Gastrocnemius medialis (tissue), 4 donors: ENCODE measurements at places on chromosomes 11 and 22. TPM values are rescaled to one million over a fixed set of nuclear protein-coding genes. Genes with fewer than 3 reads are reported as not detected.
A peak's percentile ranks its signal among the peaks of the same experiment; 100 is the strongest.

- peak; percentile 85 for DNase-seq
Observed at GRCh38 chr11:75562048-75562835, at the start of gene SERPINH1. TSS of gene SERPINH1 (plus strand) at chr11:75562253. CDS start at chr11:75566350, 4,097 bp downstream.

The CCDC81 gene
- total RNA-seq: not detected

- DNase-seq: no peak
Observed at GRCh38 chr22:46982635-46983034, 220.2 kb downstream of the TBC1D22A start.

The TPBGL gene
- not detected for total RNA-seq

DNA sequence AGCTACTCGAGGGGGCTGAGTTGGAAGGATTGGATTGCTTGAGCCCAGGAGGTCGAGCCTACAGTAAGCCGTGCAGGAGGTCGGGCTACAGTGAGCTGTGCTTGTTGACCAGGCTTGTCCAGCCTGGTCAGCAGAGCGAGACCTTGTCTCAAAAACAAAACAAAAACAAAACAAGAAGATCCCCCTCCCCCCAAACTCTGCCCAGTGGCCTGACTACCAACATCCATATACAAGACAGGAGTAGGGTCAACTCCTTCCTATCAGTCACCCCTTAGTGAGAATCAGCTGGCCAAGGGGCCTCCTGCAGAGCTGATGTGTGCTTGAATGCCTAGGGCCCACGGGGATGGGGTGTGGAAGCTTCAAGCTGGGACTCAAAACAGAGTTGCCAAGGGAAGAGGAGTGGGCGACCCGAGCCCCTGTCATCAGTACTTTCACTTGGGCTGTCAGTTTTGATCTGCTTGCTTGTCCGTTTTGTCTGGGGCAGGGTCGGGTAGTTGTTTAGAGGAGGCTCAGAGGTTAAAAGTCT lies 942 bp upstream of the TSPAN18 start:
- DNase-seq: no peak

The AGBL2 gene
- total RNA-seq: not detected

DNA sequence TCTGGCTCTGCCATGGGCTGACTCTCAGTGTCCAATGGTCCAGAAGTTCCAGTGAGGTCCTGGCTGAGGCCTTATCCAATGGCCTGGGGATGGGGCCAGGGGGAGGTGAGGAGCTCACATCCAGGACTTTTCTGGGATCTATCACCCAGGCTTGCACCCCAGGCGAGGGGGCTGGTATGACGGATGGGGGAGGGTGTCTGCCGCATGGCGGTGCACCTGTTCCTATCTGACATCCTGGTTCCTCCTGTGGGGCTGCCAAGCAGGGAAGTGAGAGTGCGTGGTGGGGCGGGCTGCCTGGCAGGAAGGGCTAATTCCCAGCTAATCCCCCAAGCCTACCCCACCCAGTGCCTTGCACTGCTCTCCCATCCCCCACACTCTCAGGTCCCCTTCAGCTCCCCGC lies 102.1 kb downstream of the NECTIN1 start:
- no peak for DNase-seq

The PVALB gene
- 1.2 TPM for total RNA-seq

- DNase-seq: no peak
Observed at GRCh38 chr22:38788846-38789245, 5.1 kb downstream of the DNAL4 start.

GRCh38 chr22:23678133-23678532 lies 12.7 kb upstream of the RGL4 start:
- DNase-seq: no peak
